Calu3 (cell line): ENCODE measurements at places on chromosomes 12 and 14.
A peak's percentile ranks its signal among the peaks of the same experiment; 100 is the strongest.

- no peak for DNase-seq
These were observed 14.4 kb upstream of the FIGNL2 start for GRCh38 chr12:51862947-51863346.

GRCh38 chr14:55436931-55437330 is 3.5 kb downstream of the TBPL2 start:
- no peak for DNase-seq

GRCh38 chr14:20197459-20197858 is 6.8 kb downstream of the OR11G2 start:
- DNase-seq, result no peak

GRCh38 chr12:68305278-68305677 is 26.9 kb downstream of the MDM1 start:
- no peak for DNase-seq

DNA sequence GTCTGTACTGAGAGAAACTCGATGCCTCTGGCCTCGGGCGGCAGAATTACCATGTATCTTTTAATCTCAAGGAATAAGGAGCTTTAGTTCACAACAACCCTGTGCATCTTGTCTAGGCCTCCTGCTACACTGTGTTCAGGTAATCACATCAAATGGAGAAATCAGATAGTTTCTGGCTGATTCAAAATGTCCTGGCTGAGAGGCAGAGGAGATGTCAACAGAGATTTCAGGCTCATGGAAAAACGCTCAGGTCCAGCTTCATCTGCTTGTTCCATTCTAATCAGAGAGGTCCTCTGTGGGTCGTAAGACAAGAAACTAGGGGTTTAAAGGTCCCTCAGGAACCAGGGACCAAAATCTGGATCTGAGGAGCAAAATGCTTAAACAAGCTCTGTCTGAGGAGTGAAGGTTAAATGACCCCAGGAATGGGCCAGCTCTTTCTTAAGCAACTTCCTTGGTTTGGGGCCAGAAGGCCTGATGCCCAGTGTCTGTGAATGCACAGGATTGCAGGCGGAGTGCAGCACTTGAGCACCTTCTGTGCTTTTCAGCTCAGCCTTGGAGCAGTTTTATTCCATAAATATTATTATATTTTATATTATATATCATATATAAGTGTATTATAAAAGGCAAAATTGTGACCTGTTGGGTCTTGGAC is 170.2 kb upstream of the PRICKLE1 start:
- no peak for DNase-seq

DNA sequence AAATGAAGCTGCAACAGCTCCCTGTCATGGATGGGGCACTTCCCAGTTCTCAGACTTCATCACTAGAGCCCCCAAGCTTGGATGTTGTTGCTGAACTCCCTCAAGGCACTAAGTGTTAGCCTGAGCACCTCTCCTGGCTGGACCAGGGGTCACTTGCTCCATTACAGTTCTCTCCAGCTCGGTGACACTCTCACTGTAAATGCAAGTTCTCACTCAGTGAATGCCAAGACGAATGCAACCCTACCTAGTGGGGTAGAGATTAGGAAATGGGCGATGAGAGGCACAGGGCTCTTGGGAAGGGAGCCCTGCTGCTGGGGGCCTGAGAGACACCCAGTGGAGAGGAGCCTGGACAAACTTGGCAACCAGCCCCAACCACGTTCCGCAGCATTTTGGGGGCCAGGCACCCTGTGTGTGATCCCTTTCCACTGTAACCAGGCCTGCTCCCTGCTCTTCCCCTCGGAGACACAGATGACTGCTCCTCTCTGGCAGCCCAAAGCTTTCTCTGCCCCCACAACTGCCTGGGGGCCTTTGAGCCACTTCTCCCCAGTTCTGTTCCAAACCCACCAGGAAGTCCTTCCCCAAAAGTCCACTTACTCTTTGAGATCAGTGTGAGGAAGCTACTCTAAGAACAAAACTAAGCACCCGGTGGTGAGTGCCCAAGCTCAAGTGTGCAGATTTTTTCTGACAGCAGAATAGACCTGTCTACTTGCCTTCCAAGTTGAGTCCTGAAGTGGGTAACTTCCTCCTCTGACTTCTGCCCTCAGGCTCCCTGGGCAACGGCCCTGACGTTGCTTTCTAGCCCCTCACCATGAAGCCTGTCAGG is 8.0 kb upstream of the SELPLG start:
- no peak for DNase-seq

DNA sequence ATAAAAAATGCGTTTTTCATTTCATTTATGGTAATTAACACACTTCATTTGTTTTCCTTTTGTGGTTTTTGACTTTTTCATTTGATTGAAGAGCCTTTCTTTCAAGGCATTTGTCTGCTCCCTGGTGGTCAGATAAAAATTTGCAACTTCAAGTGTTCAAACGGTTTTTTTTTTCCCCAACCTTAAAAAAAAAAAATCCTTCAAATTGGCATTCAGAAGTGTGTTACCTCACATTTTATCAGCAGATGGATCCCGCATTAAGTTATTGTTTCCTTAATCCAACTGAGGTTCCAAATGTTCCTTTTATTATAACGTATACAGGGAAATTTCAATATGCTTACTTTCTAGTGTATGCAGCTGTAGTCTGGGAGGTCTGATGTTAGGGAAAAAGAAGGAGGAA is 47.2 kb downstream of the MYF5 start:
- DNase-seq, result peak; percentile 39

DNA sequence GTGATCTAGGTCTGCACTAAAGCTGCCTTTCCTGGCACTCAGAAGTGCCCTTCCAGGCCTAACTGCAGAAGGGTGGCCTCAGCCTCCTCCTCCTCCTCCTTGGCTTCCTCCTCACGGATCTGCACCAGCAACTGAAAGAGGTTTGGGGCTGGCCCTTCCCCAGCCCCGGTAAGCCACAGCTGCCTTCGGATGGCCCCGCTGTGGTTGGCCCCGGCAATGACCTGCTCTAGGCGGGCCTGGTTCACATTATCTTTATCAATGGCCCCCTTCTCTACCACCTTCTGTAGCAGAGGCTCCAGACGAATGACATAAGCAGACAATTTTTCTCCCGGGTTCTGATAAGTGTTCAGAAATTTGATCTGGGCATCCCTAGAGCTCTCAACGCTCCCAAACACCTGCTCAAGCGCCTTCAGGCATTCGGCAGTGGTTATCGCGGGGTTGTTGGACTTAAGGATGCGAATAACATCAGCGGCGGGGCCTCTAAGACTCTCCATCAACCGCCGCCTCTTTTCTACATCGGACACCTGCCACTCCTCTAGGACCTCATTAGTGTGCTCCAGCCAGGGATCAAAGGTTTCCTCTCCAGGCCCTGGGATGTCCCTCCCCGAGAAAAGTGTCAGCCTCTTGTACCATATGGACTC is 1.5 kb downstream of the PNMA1 start:
- DNase-seq, result no peak

GRCh38 chr12:4856596-4856995 is 53.1 kb upstream of the KCNA1 start:
- DNase-seq, result no peak

GRCh38 chr12:447141-447540 is 12.6 kb upstream of the B4GALNT3 start:
- DNase-seq, result no peak

DNA sequence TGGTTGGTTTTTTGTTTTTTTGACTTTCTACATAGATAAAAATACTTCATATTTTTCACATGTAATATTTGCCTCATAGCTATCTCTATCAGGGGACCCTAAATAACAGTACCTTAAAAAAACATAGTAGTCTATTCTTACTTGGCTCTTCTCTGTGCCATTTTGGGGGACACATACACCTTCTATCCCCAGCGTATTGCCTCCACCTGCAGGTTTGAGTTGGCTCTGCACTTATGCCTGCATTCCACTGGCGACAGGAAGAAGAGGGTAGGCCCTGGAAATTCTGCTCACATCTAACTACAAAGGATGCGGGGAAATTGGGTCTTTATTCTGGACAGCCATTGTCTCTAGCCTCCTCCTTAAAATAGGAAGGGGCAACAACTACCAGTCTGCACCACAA is 13.8 kb upstream of the IFI27L2 start:
- peak; percentile 31 for DNase-seq

DNA sequence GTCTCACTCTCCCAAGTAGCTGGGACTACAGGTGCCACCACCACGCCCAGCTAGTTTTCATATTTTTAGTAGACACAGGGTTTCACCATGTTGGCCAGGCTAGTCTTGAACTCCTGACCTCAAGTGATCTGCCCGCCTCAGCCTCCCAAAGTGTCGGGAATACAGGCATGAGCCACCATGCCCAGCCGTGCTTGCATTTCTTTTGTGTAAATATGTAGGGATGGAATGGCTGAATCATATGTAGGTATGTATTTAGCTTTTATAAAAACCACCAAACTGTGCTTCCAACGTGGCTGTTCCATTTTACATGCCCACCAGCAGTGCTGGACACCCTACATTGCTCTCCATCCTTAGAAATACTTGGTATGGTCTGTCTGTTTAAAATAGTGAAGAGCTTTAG is 32.8 kb upstream of the CLMN start:
- DNase-seq, result no peak

DNA sequence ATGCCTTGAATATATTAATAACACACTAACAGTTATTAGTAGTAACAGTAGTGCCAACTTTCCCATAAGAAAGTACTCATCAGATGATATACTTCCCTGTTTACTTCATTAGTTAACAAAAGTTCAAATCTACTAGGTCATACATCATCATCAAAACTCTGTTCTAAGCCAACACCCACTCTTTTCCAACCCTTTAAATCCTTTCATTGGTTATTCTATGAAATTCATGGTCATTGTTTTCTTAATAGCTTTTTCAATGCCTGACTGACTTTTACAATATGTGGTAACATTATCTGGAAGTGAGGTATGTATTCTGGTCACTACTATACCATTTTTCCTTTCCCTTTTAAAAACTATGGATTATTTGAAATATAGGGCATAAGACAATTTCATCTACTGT is 9.7 kb downstream of the NTS start:
- no peak for DNase-seq

DNA sequence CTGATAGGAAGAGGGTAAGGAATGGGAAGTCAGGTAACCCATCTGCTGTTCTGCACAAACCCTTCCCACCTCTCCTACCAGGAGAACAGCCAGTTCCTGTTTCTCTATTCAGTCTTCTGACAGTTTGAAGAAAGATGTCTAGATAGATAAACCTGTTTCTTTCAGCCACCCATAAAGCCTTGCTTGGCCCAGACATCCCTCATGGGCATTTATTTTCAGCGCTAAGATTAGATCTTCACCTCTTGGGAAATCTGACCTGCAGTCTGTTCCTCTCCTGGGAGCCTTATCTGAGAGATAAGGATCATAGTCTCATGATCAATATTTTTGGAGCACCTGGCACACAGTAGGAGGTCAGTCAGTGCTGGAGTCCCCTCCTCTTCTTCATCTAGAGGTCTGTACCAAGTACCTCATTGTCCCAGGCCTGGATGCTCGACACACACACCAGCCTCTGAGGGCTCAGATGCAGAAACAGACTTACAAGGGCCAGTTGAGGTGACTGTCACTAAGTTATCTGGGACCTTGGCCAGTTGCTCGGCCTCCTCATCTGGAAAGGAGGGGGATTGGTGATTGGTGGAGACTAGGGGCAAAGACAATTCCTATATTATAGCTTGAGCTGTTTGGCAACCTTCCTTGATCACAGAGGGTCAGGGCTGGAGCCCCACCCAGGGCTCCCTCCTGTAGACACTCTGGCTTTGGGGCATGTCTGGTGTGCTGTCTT is 18.2 kb downstream of the ACVRL1 start:
- no peak for DNase-seq

GRCh38 chr12:4172999-4173398 is 100.6 kb upstream of the CCND2 start:
- no peak for DNase-seq

DNA sequence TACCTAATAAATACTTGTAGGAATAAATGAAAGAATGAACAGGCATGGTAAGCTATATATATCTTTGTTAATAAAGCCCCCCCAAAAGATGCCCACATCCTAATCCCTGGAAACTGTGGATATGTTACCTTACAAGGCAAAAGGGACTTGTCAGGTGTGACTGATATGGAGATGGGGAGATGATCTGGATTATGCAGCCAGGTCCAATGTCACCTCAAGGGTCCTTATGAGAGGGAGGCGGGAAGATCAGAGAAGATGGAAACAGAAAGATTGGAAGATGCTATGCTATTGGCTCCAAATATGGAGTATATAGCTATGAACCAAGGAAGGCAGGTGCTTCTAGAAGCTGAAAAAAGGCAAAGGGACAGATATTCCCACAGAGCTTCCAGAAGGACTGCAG is 3.4 kb downstream of the RBM19 start:
- DNase-seq, result no peak

DNA sequence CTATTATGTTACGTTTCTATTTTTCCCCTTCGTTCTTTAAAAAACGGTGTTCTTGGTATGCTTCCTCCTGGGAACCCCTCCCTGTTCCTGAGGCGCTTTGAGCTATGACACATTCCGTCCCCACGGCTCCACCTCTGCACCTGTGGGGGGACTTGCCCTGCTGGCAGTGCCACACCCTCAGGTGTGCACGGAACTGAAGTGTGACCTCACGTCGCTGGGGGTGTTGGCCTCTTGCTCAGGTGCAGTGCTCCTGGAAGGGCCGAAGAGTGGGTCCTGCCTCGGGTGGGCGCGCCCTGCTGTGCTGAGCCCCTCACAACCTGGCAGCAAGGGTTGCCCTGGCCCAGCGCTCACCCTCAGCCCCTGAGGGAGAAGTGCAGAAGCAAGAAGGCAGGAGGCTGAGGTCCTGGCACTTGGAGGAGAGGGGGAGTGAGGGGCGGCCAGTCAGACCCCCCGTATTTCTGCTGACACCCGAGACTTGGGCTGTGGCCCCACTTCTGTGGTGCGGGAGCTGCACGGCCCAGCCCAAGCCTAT is 4.9 kb downstream of the AMN start:
- peak; percentile 82 for DNase-seq

DNA sequence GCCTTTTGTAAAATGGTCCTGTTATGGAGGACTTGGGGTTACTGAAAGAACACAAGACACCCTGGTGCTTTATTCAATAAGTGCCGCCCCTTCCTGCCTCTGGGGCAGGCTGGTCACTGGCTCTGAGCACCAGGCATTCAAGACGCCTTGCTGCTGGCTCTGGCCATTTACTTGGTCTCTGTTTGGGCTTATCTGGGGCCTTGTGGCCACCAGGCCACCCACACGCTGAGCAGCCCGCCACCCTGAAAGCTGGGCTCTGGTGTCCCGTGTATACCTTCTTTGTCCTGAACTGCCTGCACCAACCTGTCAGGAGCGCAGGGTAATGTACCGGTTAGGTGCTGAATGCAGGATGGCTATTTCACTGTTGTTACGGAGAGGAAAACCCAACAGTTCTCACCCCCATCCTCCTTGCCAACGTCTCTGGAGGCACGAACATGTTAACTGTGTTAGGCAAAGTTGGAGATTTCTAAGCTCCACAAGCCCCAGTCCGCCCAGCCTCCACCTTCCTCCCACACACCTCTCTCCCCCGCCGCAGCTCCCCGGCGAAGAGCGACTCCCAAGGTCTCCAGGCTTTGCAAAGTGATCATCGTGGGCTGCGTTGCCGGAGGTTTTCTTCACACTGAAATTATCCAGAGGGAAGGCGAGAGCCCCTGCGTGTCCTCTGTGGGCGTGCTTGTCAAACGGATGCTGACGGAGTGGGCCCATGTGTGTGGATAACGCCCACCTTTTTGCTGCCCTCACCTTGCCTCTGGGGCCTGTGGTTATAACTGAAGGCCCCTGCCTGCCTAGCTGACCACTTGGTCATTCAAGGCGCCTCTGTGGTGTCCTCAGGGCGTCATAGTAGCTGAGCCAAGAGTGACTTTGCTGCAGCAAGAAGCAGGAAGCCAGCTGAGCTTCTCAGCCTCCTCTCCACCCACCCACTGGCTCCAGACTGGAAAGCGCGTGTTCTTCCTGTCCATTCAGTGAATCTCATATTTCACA is 18.8 kb upstream of the BEGAIN start:
- DNase-seq, result no peak
